NCI-H510A (cell line): ENCODE measurements at places on chromosomes 2 and 18.
A peak's percentile ranks its signal among the peaks of the same experiment; 100 is the strongest.

DNA sequence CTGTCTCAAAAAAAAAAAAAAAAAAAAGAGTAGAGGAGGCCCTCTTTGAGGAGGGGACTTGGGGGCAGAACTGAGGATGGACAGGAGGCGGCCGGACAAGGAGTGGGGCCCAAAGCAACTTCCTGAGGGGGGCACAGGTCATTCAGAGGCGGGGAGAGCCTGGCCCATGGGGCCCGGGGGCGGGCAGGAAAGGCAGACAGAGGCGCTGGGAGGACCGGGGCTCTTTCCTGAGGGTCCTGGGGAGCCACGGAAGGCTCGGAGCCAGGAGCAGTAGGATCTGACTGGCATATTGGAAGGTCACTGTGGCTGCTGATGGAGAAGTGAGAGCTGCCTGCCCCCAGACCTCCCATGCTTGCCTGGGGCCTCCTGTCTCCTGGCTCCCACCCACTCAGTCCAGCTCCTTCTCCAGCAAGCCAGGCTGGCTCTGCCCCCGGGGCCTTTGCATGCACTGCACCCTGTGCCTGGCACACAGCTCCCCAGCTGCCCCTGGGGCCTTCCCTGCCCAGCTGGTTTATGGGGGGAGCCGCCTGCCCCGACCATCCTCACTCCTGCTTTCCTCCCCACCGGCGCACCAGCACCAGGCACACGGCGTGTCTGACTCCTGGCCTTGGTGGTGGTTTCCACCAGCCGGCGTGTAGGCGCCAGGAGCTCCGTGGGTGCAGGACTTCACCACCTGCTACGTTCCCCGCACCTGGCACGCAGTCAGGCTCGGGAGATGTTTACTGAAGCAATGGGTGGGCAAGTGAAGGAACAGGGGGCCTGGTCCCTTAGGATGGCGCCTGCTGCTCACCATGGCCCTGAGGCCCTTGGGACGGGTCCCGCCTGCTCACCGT lies 5.6 kb downstream of the ESPNL start:
- no peak for DNase-seq

- no peak for DNase-seq
Observed at GRCh38 chr2:55152475-55153412, 79.3 kb downstream of the CLHC1 start.

DNA sequence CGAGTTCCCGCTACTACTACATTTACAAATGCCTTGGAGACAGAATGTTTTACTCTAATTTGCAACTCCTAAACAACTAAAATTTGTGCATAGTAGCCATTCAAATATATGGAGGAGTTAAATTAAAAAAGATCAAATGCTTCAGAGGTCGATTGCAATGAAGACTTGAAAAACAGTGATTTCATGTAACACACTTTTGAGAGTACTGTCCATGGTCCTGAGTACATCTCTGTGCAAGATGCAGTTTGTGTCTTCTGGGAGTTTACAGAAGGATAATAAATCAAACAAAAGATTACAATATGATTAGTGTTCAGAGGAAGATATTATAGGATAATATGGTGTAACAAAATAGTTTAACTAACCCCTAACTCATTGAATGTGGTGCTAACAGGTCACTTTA lies 894.7 kb downstream of the TMEM182 start:
- DNase-seq, result no peak

GRCh38 chr2:191693166-191693565 lies 15.2 kb downstream of the NABP1 start:
- no peak for DNase-seq

DNA sequence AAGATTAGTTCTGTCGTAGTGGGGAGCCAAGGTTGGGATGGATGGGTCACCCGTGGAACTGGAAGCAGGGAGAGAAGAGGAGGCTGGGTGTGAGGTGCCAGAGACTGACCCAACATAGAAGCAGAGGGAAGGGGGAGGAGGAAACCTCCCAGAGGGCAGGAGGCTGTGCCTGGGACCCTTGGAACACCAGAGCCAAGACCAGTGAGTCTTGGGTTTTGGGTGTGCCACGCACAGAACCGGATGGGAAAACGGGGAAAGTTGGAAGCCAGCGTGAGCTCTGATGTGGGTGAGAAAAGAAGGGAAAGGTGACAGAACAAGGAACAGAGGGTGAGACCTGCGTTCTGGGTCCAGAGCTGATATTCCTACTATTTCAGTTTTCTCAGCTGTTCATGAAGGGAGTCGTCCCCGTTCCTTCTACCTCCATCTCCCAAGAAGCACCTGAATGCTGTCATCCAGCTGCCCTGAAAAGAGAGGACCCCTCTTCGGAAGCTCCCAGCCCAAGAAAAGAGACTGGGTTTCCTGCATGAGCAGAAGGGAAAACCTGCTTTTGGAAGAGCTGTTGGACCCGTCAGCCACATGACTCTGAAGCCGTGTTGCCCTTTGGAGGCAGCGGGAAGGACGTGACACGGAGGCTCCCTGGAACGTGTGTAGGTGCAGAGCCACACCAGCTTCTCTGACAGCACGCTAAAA lies 250.1 kb downstream of the NDUFA10 start:
- no peak for DNase-seq

- no peak for DNase-seq
Observed at GRCh38 chr2:199108056-199108455, 349.7 kb downstream of the SATB2 start.

DNA sequence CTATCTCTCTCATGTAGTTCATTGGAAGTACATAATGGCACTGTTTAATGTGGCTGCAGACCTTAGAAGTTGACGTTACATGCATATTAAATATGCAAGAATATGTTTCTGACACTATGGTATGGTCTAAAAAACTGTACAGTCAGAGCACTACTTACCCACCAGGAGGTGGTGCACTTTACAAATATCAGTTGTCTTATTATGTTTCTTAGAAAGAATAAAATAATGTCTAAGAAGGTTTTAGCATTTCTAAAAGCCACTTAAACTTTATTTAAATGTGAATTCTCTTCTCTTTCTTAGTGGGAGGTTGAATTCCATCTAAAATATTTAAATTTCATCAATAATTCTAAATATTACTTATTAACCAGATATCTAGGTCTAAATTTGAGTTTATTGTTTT lies 4.3 kb downstream of the TMEFF2 start:
- DNase-seq, result no peak

GRCh38 chr2:184779777-184780176 lies 181.4 kb downstream of the ZNF804A start:
- no peak for DNase-seq

DNA sequence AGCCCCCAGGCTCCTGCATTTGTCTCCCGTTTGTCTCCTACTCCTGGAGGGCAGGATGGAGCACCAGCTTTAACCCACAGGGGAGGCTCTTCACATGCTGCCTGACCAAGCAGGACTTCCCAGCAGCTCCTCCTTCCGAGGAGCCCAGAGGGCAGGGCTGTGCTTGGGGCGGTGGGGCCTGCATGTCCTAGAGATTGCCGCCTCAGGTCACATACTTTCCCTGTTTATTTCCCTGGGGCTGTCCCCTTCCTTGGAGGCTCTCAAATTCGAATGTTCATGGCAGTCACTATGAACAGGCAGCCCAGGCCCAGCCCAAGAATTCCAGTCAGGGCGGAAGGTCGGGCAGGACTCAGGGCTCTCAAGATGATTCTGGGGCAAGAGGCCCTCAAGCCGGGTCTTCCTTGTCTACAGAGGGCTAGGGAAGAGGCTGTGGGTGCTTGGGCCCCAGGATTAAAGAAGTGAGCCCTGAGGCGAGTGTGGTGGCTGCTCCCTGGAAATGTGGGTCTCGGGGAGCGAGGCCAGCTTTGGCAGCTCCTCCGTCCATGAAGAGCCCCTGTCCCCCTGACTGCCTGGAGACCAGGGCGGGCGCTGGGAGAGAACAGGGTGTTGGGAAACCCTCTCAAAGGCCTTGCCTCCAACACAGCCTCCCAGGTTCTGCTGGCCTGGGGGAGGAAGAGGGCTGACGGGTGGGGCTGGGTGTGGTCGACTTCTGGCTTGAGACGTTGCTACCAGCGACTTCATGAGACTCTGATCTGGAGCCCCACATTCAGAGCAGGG lies 48.9 kb upstream of the HPCAL1 start:
- DNase-seq, result no peak

- DNase-seq, result no peak
Observed at GRCh38 chr2:45498661-45499550, 112.2 kb downstream of the SRBD1 start.

DNA sequence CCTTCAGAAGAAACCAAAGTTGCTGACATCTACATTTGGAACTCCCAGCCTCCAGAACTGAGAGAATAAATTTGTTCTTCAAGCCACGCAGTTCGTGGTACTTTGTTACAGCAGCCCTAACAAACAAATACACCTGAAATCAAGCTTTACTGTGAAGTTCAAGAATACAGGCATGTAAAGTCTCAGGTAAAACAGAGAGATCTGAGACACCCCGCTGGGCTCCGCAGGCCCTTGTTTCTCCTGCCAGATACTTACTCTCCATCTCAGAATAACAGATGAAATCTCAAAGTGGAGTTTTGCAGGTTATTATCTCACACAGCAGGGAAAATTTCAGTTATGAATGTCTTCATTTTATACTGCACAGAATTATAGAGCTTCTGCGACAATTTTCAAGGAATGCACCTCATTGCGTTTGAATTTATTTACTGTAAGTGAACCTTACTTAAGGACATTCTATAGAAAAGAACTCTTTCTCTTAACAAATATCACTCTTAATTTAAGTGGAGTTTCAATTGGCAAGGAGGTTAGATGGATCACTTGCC lies 492.4 kb upstream of the LRATD1 start:
- DNase-seq, result no peak

DNA sequence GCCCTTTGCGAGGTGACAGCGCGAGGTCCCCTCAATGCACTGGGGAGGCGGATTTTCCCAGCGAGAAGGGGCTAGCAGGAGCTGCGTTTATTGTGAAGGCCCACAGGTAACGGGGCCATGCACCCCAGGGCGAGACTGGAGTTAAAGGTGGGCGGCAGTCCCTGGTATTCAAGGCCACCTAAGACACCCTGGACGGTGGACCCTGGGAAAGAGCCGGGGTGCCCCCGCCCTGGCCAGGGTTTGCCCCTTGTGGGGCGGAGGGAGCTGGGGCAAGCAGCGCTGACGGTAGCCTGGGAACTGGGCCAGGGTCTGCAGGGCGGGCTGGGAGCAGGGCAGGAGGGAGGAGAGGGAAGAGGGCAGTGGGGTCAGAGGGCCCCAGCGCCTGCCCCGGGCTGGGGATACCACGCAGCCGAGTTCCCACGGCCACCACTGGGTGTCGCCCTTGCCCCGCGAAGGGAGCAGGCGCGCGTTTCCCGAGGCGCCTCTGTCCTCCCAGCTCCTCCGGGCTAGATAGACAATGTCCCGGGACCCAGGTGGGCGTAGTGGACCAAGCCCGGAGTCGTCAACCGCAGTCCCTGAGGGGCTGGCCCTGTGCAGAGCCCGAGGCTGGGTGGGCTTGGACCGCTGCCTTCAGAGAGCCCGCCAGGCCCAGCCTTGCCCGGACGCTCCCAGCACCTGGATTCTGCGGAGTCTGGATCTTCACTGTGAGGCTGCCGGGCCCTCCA lies 80.2 kb downstream of the SMAD4 start:
- DNase-seq, result no peak

- DNase-seq, result no peak
Observed at GRCh38 chr18:48884771-48885170, 66.0 kb downstream of the SMAD7 start.

GRCh38 chr2:168165985-168166901 lies 81.2 kb downstream of the STK39 start:
- no peak for DNase-seq

GRCh38 chr18:7011142-7011541 lies 106.5 kb downstream of the LAMA1 start:
- DNase-seq, result no peak

GRCh38 chr2:73981081-73982001 lies 3.4 kb upstream of the TET3 start:
- no peak for DNase-seq

DNA sequence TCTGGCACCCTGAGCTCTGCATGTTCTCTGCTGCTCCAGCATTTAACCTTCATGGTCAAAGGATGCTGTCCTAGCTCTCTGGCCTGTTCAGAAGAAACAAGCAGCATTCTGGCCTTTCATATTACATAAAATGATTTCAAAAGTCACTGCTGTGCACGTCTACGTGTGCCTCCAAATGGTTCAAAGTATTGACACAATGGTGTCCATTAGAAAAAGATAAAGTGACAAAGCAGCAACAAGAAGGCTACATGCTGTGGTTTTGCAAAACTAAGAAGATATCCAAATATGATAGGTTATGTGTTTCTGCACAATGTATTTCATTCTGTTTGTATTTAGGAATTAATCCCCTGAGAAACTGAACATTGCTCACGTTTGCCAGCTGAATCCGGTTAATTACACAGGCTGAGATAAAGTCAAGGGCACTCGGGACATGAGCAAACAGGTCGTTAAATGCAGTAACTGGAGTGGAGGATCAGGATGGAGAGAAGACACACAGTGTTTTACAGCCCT lies 258.5 kb downstream of the DOK6 start:
- DNase-seq, result peak; percentile 68

DNA sequence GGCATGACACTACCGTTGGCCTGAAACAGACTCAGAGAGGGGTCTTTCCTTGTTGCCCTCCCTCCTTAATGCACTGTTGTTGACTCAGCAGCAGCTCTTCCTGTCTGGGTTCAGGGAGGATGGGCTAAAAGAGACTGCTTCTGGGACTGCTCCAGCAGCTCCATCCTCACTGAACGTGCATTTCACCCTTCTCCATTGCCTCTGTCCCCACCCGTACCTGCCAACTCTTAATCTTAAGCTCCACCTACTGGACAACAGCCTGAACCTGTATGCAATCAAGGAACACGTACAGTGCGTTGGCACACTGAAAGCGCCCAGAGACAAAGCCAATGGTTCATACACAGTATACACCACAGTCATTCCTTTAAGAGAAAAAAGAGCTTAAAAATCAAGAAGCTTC lies 230.8 kb upstream of the RAB6C start:
- DNase-seq, result peak; percentile 77

DNA sequence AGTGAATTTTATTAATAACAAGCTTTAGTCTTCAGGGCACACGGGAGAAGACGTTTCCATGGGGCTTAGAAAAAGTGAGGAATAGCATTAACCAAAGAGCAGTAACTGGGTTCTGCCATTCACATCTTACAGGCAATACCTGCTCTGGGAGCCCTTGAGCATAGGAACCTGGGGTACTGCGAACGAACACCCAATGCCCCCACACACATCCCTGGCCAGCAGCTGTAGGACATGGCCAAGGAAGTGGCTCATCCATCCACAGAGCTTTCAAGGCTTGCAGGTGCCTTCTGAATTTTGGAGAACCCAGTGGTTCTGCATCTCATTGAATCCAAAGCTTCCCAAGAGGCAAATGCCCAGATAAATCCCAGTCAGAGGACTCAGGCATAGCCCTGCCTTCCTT lies 152.2 kb downstream of the MYT1L start:
- DNase-seq, result no peak
